Fibroblast of mammary gland (primary cell): ENCODE measurements at places on chromosomes 7 and 10.
A peak's percentile ranks its signal among the peaks of the same experiment; 100 is the strongest.

GRCh38 chr7:874031-874749, 2.2 kb upstream of the GET4 start:
- DNase-seq: no peak

DNA sequence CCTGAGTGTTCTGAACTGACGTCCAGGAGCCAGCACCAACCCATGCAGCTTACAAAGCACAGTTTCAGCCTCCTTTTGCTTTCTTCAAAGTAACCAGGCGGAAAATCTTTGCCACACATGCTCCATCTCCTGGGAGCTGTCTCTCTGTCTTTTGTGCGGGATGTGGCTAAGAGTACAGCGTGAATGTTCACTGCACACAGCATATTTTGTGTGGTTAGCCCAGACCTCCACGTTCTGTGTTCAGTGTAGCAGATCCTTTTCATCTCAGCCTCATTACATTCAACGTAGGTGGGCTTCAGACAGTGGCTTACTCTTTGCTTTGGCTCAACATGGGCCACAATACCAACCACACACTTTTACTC, 200.8 kb downstream of the TNS3 start:
- no peak for DNase-seq

- no peak for DNase-seq
Observed at GRCh38 chr10:95509251-95509650, 51.9 kb downstream of the SORBS1 start.

DNA sequence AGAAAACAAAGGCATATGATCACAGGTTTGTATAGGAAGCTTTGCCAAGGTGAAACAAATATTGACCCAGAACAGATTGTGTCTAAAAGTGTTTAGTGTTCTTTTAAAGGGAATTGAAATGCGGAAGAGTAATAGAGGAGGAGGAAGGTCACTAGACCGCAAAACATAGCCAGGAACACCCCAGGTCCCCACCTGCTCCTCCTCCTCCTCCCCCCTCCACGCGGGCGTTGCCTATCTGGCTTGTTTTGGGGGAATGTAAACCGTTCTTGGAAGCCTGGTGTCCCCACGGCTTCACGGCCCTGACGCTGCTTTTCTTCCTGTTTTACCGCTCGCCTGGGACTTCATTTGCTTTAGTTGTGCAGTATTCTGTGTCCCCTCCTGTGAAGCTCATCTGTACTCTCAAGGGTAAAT, 81.0 kb upstream of the PFKP start:
- no peak for DNase-seq

DNA sequence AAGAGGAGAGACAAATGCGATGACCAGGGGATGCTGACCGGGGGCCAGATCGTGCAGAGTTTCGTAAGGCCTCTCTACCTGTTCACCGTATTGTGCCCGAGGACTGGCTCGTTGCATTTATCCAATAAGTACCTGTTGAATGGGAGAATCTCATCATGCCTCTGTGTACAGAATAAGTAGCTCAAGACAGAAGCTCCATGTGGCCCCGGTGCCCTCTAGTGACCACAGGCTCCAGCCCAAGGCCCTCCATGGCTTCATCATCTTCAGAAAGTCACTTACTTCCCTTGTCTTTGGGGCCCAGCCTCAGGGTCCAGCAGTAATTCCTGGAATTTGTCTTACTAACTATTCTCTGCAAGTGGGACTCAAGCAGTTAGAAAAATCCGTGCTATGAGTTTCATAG, 151.0 kb downstream of the CHN2 start:
- DNase-seq: peak; percentile 39

- DNase-seq: peak; percentile 41
Observed at GRCh38 chr7:1512781-1513656, 8.8 kb upstream of the INTS1 start.

DNA sequence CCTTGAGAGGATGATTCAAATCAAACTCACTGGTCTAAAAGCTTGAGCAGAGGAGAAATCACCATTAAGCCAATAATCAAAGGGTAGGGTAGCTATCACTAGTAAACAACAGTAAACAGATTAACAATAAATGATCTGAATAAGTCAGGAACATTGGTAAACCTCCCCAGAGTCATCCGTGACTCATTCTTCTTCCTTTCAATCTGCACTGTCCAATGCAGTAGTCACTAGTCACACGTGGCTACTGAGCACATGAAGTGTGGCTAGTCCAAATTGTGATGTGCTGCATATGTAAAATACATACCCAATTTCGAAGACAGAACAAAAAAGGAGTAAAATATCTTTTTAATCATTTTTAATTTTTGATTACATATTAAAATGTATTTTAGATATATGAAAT, 64.0 kb downstream of the ERCC6 start:
- DNase-seq: peak; percentile 68

- DNase-seq: peak; percentile 50
Observed at GRCh38 chr10:116287906-116288501, 15.0 kb upstream of the GFRA1 start.

GRCh38 chr7:131931370-131931769, 374.9 kb upstream of the PODXL start:
- DNase-seq: peak; percentile 20

- DNase-seq: no peak
Observed at GRCh38 chr10:58010073-58010702, 257.5 kb downstream of the IPMK start.

DNA sequence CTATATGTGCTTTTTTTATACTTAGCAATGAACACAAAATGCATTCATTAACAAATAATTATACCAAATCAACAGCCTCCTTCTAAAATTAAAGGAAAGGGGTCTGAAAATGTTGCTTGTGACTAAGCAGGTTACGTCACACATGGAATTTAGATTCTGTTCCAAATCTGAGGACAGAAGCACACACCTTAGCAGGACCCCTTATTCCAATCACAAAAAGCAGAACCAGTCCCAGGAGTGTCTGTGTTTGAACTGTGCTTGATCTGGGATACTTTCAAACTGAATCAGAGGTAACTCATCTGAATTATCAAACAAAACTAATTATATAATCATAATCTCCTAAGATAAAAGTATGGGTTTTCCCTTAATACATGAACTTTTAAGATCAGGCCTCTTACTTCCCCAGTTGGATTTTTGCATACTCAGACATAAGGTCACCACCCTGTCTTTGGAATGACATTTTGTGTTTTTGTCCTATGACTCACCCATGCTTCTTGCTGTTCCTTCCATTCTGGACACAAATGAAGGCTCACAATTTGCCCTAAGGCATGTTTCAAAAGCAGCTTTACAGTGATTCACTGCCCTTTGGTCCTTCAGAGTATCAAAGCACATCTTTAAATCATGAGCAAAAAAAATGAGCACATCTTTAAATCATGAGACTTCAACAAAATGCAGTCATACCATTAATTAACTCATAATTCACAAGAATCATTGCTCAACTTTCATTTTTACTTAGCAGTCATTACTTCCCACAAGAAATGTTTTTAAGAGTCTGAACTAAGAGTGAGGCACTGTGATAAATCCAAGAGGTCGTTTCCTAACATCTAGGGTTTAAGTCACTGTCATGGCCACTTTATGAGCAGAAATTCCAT, 35.5 kb downstream of the SEMA3C start:
- peak; percentile 99 for DNase-seq

DNA sequence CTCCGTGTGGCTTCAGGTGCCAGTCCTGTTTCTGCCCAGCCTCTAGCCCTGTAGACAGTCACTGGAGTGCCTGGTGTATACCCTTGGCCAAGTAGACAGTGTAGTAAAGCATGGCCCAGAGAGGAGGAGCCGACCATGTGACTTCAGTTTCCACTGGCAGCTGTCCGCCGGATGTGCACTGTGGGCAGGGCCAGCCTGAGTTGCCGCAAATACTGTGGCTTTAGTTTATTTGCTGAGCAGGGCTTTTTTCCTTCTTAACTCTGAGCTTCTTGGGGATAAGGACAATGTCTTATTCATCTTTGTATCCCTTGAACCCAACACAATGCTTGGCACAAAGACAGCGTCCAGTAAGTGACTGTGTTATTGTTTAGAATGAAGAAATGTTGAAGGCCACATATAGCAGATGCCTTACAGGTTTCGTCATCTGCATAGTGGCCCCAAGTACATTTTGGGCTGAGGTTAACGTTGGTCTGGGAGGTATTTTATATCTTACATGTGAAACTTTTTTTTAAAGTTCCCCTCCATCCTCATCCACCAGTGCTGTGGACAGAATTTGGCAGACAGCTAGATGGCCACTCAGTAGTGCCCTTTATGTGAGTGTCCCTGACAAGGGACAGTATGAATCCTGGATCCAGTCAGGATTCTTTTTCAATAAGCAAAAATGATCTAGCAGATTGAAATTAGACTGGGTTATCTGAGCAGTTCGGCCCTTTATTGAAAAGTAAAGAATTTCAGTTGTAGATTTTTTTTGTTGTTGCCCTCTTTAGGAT, 40.6 kb downstream of the CYP17A1 start:
- DNase-seq: no peak

- DNase-seq: peak; percentile 73
Observed at GRCh38 chr7:99137411-99138180, 6.3 kb downstream of the SMURF1 start.

DNA sequence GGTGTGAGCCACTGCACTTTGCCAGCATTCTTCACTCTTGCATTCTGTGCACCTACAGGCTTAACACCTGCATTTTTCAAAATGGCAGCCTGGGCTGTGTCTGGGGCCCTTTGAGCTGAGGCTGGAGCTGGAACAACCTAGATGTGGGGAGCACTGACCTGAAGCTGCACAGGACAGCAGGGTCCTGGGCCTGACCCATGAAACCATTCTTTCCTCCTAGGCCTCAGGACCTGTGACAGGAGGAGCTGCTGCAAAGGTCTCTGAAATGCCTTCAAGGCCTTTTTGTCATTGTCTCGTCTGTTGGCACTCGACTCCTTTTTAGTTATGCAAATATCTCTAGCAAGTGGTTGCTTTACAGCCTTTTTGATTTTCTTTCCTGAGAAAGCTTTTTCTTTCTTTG, 82.3 kb downstream of the INPP5A start:
- no peak for DNase-seq

DNA sequence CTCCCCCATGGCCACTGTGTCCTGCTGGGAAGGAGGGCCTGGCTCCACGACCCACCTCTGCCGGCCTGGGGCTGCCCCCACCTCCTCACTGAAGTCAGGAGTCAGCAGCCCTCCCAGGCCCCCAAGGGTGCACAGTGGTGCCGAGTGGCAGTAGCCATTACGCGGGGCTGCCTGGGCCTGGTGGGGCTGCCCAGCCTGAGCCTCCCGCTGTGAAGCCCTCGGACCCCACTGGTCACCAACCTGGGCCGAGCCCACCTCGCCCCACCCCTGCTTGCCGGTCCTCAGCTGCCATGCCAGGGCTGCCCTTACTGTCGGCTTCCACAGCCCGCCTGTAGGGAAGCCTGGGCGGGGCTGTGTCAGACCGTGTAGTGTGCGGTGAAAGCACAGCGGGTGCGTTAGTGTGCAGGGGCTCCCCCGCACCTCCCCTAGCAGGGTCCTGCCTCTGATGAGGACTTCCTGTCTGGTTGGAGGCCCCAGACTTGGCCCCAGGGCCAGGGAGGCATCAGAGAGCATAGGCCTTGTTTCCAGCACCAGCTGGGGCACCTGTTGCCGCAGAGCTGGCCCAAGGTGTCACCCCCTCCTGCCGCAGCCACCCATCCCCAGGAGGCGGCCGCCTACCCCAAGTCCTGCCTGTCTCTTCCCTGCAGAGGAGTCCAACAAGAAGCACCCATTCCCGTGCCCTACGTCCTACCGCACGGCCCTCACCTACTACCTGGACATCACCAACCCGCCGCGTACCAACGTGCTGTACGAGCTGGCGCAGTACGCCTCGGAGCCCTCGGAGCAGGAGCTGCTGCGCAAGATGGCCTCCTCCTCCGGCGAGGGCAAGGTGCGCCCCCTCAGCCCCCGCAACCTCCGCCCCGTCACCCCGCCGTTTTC, 10.0 kb downstream of the TMEM120A start:
- no peak for DNase-seq
